T-helper 1 cell (primary cell): ENCODE measurements at places on chromosomes 2 and 18.
A peak's percentile ranks its signal among the peaks of the same experiment; 100 is the strongest.

DNA sequence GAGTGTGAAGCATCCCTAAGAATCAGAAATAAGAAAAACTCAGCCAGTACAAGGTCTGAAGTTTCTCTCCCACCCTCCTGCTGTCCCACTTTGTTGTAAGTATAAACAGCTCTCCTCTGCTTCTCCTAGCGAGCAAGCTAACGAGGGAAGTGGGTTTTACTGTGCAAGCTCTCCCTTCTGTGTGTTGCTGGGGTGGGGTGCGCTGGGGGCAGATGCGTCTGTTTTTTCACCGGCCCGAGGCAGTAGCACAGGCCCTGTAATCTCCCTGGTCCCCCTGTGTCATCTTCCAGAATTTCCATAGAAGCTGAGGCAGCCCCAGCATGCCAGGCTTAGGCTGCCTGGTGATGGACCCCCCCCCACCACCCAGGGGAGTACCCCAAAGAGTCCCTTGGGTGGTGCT is 9.4 kb upstream of the CXCR4 start:
- no peak for DNase-seq

- DNase-seq = no peak
These were observed 155.2 kb downstream of the SH3BP4 start for GRCh38 chr2:235106874-235107639.

DNA sequence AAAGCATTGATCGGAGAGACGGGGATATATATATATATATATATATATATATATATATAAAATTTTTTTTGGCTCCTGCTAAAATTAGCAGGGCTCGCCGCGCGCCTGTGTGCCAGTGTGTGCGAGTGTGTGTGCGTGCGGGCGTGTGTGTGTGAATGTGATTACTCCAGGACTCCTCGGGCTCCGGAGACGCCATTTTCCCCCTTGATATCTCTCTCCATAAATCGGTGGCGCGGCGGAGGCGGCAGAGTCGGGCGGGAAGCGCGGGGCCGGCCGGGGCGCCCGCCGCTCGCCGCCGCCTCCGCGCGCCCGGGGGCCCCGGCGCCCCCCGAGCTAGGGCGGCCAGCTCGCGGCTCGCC is 795 bp upstream of the SETBP1 start:
- DNase-seq = peak; percentile 13

DNA sequence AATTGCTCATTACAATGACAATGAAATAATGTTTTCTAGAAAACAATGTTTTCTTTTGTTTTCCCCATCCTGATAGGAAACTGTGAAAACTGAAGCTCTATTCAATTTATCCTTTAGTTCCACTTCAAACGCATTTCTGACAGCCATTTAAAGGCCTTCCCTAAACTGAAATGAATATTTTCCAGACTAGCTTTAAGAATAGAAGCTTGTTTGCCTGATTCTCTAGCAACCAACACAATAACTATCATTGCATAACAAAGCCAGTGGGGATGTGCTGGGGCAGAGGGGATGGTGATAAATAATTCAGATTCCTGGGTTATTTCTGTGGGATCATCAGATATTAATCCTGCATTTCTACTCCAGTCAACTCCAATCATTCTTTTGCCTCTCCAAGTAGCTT is 427.1 kb downstream of the RND3 start:
- no peak for DNase-seq

DNA sequence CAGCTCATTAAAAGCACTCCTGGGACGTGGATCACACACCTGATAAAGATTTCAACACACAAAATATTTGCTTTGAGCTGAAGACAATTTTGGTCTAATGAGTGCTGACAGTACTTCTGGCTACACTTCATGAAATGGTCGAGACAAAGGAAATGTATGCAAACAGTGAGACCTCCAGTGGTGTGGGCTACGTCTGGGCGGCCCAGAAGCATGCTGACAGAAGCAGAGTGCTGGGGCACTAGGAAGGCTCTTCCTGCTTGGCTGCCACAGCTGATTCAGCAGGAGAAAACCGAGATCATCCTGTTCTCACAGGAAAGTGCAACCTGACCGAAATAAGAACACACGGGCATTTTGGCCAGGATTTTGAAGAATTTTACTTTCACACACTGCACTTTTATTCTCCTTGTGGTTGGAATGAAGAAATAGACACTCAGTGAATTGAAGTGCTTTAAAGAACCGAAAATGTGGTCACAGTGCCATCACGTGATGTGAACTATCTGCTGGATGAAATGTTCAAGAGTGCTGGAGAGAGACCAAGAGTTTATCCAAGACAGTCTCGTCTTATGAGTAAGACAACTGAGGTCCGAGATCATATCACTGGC is 149.5 kb downstream of the CCBE1 start:
- no peak for DNase-seq

DNA sequence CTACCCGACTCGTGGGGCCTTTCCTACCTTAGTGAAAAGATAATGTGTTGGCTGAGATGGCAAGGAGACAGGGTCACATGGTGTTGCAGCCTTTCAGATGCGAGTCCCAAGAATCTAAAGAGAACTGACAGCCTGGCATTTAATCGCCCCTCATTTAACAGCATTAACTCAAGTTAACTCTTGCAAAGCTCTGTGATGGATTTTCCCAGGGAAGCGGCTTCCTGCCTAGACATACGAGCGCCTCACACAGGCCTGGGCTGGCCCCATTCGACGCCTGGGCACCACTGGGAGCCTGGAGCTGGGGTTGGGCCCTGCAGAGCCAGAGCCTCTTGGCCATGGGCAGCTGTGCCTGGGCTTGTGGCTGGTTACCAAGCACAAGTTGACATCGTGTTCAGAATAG is 140.8 kb downstream of the SEPTIN10 start:
- no peak for DNase-seq

- no peak for DNase-seq
These were observed 21.7 kb downstream of the IL1R2 start for GRCh38 chr2:102013206-102014040.

- DNase-seq = no peak
These were observed 14.9 kb upstream of the ACKR3 start for GRCh38 chr2:236554629-236555282.

DNA sequence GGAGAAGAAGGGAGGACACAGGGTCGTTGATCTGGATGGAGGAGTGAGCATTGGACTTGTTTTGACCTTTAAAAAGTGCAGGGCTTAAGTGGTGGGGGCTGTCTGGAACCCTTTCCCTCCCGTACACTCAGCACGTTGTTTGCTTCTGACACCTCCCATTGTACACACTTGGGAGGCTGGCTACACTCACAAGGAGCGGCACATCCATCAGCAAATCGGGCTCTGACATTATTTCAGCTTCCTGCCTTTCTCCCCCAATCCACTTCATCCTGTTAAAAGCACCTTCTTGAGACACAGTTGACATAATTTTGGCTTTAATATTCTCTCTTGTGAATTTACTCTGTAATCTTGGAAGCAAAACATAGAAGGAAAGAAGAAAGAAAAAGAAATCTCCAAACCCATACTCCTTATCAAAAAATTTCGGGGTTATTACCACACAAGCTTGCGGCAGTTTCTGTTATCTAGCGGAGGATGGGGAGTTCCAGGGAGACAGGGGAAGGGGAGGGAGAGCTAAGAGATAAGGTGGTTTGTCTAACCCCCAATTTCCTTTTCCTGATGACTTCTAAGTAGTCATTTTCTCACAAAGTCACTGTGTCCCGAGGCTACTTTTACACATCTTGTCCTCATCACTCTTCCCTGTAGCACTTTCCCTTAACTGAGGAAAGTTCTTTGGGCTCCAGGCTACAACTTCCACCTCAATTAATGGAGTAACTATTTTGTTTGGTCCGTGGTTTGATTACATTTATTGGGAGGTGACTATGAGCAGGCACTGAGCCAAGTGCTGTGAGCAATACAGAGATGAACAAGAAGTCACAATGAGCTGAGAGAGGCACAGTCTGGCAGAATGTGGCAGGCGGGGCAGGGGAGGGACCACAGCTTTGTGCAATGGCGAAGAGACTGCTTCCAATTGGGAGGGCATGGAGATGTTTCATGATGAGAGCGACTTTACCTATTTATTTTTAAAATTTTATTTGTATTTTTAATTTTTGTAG is 240.1 kb upstream of the MEX3C start:
- no peak for DNase-seq

GRCh38 chr18:58896268-58896667 is 31.6 kb downstream of the ZNF532 start:
- DNase-seq = no peak

- DNase-seq = no peak
These were observed 140.3 kb downstream of the NRP2 start for GRCh38 chr2:205822579-205822978.
